ENCODE measurements at places on chromosomes 1 and 21. TPM values are rescaled to one million over a fixed set of nuclear protein-coding genes. Genes with fewer than 3 reads are reported as not detected.

Gene ZBED6
- polyA plus RNA-seq = 17.8 TPM

Gene NBPF19
- 3.1 TPM for polyA plus RNA-seq

Gene UBXN10
- polyA plus RNA-seq = 1.6 TPM

Gene OR2L5
- not detected for polyA plus RNA-seq

Gene FHAD1
- polyA plus RNA-seq = 0.27 TPM

Gene SLFNL1
- polyA plus RNA-seq = 1.6 TPM

Gene LCE2B
- not detected for polyA plus RNA-seq

Gene RPTN
- not detected for polyA plus RNA-seq

Gene AADACL4
- not detected for polyA plus RNA-seq
